Cerebellar nuclear complex (tissue), 1 donor: ENCODE measurements at places on chromosomes 4 and X.

DNA sequence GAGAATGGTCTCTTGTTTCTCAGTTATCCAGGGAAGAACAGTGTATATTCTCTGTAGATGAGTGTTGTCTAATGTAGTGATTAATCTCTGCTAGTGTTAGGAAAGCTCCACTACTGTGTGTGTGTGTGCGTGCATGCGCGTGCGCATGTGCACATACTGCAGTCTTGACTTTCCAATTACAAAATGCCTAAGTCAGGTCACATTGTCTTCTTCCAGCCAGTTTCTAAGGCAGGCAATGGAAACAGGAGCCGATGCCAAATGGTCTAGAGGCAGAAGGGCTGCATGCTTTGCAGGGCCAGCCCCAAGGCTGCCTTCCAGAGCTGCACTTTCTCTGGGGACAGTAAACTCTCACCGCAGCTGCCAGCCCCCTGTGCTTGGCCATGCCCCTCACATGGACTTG, 30.5 kb upstream of the NAP1L5 start:
- no peak for DNase-seq

GRCh38 chr4:66235876-66236275, 565.6 kb upstream of the EPHA5 start:
- no peak for DNase-seq

- peak; percentile 25 for DNase-seq
These were observed at the start of gene CC2D2A for GRCh38 chr4:15469402-15470127. Gene CC2D2A (plus strand): TSS chr4:15469882. CDS start chr4:15475933, 6,051 bp downstream.

DNA sequence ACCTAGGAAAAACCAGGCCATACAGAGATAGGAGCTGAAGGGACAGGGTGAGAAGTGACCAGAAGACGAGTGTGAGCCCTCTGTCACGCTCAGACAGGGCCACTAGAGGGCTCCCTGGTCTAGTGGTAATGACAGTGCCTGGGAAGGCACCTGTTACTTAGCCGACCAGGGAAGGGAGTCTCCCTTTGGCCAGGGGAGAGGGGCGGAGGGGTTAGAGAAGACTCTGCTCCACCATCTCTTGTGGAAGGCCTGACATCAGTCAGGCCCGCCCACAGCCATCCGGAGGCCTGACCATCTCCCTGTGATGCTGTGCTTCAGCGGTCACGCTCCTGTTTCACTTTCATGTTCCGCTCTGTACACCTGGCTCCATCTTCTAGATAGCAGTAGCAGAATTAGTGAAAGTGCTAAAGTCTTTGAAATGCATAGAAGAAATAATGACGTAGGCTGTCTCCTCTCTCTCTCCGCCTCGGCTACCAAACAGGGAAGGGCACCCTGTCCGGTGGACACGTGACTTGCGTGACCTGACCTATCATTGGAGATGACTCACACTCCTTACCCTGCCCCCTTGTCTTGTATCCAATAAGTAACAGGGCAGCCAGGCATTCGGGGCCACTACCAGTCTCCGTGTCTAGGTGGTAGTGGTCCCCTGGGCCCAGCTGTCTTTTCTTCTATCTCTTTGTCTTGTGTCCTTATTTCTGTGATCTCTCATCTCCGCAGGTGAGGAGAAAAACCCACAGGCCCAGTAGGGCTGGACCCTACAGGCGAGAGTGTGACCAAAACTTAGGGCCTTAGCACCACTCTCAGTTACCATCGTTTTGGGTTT, 26.7 kb downstream of the HTT-AS start:
- no peak for DNase-seq

DNA sequence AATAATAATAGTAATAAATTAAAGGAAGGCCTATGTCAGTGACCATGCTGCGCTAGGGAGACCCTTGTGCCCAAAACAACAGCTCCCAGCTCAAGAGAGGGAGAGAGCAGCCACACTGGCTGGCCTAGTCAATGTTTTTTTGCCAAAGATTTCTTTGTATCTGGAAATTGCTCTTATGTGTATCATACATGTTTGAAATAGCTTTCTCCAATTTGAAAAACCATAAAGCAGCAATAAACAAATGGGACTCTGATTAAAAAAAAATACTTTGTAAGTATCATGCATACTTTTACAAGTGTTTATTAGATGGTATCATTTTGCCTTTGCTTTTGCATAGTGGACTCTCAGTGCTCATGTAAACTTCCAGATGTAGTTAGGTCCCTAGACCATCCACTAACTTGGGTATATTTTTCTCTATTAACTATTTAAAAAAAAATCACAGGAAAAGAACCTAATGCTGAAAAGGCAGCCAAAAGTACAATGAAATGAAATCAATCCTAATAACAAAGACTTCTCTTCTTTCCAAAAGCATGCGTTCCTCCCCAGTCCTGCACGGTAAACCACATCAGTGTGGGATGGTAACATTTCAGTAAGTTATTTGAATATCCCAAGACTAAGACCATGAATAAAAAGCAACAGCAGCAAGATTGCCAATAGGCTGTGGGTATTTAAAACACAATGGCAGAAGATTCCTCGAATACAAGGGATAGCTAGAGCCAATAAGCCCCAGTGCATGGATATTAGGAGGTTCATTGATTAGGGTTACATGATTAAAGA, 117.6 kb downstream of the PALLD start:
- DNase-seq: no peak

DNA sequence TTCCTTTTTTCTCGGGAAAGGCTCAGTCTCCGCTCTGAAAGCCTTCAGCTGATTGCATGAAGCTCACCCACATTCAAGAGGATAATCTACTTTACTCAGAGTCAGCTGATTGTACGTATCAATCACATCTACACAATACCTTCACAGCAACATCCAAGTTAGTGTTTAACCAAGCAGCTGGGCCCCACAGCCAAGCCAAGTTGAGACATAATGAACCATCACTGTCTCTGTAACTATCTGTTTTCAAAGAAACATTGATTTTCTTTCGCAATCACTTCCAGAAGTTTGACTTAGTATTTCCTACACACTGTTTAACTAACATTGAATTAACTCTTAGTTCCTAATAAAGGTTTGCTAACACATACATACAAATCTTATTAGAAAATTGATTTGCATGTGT, 40.3 kb downstream of the RWDD4 start:
- no peak for DNase-seq

DNA sequence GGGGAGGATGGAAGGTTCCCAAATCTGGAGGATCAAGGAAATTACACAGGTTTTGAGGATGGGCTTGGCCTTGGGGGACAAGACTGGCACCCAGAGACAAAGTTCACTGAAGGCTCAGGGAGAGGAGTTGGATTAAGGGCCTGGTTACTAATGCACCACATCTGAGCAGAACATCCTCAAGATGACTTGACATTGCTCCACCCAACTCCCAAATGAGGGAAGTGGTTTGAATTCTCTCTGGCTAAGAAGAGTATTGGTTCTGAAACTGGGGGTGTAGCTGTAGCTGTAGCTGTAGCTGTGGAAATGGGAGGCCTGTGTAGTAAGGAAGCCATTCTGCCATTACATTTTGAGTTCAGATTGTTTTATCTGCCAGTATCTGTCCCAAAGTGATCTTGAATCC, 129.4 kb downstream of the RASL11B start:
- no peak for DNase-seq

DNA sequence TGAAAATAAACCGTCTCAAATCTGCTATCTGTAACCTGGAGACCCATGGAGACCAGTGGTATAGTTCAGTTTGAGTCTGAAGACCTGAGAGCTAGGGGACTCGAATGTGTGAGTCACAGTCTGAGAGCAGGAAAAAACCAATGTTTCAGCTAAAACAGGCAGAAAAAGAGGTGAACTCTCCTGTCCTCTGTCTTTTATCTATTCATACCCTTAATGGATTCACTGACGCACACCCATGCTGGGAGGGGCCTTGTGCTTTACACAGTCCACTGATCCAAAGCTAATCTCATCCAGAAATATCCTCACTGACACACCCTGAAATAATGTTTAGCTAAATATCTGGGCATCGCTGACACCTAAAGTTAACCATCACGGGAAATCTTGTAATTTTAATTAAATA, 297.9 kb downstream of the GPM6A start:
- no peak for DNase-seq

- DNase-seq: no peak
These were observed 19.7 kb upstream of the GPM6B start for GRCh38 chrX:13836575-13836974.
